ENCODE measurements at places on chromosomes 2 and 18.

- DNase-seq = peak; percentile 51
These were observed 925 bp downstream of the SOS1 start for GRCh38 chr2:39119732-39120520.

DNA sequence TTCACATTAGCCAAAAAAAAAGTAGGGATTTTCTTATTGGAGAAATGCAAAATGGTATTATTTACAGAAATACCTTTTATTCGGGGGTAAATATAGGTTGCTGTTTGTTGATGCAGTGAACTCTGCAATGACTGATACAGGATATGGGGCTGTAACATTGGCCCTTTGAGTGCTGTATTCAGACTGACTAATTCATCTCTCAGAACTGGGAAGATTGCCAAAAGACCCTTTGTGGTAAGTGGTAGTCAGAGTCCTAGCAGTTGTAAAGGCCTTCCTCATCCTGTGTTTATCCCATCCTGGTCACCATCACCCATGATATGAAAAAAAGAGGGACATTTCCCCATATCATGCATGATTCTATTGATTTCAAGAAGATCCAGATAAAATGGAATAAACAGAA lies 14.0 kb upstream of the DCC start:
- peak; percentile 45 for DNase-seq

GRCh38 chr2:241937297-241937696 lies 67.8 kb downstream of the RTP5 start:
- no peak for DNase-seq

DNA sequence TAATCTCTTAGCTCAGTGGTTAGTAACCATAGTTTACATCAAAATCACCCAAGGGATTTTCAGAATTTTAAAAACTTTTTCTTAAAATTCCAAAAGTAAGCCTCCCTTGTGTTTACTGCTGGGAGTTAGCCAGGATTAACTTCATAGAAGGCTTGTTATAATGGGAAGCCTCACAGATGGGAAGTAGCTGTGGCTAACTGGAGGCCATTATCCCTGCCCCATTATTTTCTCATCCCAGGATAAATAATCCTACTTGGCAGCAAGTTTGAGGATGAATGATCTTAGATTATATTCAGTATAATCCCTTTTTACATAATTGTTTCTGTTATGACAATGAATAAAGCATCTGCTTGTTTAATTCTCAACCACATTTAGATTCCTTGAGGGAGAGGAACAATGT lies 25.5 kb downstream of the PLEK start:
- no peak for DNase-seq

- no peak for DNase-seq
These were observed 314.7 kb upstream of the LYPD1 start for GRCh38 chr2:132984731-132985130.

GRCh38 chr2:145760781-145761649 lies 1241.1 kb upstream of the ZEB2 start:
- DNase-seq = no peak

DNA sequence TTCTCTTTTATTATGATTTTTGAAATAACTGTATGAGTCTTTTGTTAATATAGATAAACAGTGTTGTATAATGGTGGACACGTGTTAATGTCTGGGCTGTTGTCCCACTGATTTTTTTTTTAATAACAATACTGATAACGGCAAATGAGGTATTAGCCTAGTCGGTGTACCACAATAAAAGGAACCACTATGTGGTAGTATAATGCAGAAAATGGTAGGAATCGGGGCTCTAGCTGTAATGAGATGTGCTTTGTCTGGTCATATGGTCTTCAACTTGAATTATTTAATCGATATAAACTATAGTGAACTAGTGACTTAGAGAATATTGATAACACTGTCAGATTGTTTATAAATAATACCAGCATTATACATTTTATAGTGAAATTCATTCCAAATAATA lies 517.9 kb upstream of the SPHKAP start:
- DNase-seq = peak; percentile 46

- DNase-seq = no peak
These were observed 1.3 kb downstream of the SLC66A3 start for GRCh38 chr2:11156396-11157075.

DNA sequence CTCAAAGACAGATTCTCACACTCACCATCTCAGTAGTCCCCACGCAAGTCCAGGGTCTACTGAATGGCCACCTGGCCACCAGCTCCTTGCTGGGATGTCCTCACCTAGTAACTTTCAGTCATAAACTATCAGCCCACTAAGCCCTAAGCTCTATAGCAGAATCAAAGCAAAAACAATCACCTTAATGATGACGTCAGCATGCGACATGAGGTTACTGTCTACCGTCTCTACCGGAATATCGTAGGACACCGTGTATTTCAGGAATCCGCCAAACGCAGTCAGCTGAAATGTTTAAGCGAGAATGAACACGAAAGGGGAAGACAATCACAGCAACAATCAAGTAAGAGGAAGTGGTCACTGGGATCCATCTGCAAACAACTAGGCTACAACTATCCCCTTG lies 81.8 kb downstream of the LAMA1 start:
- DNase-seq = no peak

- peak; percentile 53 for DNase-seq
These were observed 100.7 kb upstream of the ID2 start for GRCh38 chr2:8581234-8581561.

GRCh38 chr18:66473882-66474281 lies 130.0 kb downstream of the CDH19 start:
- no peak for DNase-seq

DNA sequence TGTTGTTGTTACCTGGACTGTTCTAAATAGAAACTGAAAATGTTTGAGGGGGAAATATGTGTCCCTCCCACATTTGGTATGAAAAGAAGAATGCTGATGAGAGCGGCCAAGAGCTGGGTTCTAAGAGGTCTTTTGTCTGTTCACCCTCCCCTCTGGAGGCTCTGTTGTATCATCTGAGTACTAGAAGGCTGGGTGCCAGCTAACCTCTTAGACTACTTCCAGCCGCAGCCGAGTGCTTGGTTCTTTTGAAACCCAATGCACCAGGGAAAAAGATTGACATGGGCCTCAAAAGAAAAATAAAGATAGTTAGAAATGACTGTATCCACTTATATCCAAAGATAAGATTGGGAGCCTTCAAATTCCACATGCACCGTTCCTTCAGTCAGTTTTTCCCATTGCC lies 255.9 kb downstream of the TXNL1 start:
- no peak for DNase-seq

DNA sequence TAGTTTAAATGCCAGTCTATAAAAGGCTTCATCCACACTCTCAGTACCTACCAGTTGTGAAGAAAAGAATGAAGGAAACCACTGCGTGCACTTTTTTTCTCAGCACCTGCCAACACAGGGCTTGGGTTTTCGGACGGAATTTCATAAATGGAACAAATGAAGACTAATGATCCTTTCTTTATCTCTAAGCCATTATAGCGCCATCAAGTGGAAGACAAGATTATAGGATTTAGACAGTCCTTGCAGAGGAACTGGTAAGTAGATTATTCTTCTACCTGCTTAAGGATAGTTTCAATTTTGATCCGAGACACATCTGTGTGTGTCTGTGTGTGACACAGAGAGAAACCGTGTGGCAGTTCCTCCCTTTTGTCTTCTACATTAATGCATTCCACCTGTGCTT lies 245.6 kb downstream of the NRXN1 start:
- no peak for DNase-seq

DNA sequence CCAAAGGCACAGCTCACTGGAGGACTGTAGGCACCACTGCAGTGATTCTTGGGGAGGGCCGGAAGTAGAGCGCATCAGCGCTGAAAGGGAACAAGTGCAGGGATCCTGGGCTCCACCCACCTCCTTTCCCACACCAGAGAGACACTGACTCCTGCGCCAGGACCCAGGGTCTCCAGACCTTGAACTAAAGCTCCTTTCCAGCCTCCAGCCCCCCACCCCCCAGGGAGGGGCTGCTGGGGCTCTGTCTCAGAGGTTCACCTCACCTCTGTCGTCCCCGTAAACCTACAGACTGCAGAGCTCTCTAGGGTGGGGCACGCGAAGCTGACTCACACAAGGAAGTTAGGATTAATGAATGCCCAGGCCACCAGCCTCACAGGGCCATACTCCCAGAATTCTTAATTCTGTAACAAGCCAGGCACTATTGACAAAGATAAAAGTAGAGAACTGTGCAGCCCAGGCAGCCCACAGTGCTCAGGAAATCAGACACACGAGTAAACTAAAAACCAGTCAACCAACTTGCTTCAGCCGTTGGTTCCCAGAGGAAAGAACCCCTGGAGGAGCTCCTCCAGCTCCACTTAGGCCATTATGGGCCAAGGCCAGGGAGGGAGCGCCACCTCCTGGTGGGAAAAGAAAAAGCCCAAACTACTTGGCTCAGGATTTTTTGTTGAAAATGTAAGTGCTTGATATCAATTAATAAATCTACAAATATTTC lies 45.1 kb upstream of the ACAA2 start:
- peak; percentile 89 for DNase-seq

DNA sequence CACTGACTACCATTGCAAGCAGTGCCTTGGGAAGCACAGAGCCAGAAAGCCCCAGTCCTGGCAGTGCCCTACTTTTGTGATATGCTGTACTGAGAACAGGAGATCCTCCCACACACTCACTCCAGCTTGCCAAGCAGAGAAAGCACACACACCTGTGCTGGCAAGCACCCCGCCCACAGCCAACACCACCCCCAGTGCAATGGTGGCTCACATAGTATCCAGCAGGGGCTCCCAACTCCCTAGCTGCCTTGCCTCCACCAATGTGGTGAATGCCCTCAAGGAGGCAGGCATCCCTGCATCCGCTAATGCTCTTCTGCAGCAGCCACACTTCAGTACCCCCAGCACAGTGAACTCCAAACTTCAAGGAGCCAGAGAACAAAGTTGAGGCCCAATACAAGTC lies 1655.8 kb downstream of the SUCLG1 start:
- no peak for DNase-seq

DNA sequence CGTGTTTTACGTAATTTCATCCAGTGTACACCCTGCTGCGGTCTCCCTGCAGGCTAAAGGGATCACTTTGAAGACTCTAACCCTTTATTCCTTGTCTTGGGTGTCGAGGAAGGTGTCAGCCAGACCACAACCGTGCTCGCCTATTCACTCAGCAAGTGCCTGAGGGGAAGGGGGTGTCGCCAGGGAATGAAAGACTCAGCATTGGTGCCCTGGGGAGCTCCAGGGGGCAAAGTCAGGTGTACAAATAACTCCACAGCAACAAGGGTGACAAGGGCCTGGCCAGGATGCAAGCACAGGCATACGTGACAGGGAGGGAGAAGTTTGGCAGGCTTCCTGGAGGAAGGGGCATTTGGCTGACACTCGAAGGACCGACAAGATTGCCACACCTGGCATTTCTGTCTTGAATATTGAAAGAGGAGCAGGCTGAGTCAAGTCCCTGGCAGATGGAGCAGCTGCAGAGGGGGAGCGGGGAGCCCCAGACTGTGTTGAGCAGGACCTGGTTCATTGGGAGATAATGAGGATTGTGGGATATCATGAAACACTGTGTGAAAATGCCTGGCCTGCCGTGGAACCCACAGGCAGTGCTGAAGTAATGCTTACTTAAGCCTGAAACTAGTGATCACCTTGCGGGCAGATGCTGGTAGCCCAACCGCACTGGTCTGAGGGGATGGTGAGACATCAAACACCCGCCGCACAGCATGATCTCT lies 93.9 kb downstream of the RHOB start:
- DNase-seq = no peak

DNA sequence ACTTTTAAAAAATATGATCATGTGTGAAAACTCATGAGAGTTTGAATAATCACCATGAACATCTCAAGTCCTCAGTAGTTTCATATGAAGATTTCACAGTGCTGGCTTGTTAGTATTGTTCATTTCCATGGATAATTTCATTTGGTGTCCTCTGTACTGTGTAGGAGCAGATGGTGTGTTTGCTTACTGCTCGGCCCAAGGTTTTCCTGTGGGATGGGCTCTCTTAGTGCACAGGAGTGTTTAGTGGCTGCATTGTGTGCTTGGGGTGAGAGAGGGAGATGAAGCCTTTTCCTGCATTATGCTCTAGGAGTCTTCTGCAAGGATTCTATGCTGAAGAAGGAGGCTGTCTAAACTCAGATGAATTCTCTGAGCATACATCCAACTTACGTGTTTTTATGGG lies 270.6 kb downstream of the SOCS6 start:
- no peak for DNase-seq

DNA sequence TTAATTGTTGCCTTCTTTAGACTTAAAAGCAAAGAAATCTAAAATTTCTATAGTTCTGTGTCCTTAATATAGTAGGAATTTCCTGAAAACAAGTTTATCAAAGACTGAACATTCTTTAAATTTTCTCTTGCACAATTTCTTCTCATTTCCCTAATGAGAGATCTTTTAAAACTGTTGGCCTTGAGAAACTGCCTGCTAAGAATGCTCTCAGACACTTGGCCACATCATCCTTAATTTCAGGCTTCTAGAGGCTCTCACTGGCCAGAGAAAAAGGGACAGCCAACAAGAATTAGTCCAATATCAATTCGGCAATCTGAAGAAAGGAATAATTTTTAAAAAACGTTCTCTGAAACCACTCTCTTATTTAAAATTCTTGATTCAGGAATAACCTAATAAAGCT lies 167.0 kb upstream of the CREB1 start:
- DNase-seq = no peak

All from NCI-H1417 (cell line).